ENCODE measurements at places on chromosomes 7 and 10.

GRCh38 chr7:117825132-117825531 lies 48.1 kb downstream of the CTTNBP2 start:
- no peak for DNase-seq

DNA sequence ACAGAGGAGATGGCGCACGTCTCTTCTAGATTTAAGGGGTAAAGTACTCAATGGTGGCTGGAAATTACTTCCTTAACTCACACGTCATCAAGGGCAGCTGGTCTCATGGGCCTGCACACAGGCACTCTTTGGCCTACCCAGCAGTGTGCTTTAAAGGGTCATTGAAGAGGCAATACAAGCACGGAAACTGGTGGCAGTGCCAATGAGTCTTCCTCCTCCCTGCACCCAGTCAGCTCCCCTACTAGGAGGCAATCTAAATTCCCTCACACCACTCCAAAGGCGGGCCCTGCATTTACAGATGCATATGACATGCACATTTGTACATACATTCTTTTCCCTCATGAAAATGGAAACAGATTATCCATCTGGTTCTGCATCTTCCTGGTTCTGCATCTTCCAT lies 47.4 kb downstream of the PPIF start:
- no peak for DNase-seq

- DNase-seq = no peak
These were observed 139.2 kb downstream of the ETV1 start for GRCh38 chr7:13850185-13850752.

- DNase-seq = no peak
These were observed 193.5 kb upstream of the HDAC9 start for GRCh38 chr7:18302097-18302496.

DNA sequence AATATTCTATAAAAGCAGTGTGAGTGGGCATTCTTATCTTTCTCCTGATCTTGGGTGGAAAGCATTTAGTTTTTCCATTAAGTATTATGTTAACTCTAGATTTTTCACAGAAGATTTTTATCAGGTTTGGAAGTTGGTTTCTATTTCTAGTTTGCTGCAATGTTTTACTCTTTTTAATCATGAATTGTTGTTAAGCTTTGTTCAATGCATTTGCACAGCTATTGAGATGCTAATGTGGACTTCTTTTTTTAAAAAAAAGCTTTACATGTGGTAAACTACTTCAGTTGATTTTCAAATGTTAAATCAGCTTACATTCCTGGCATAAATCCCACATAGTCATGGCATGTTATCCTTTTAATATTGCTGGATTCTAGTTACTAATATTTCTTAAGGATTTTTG lies 363.6 kb upstream of the NRP1 start:
- no peak for DNase-seq

GRCh38 chr10:79940431-79940830 lies 8.5 kb downstream of the SFTPD start:
- no peak for DNase-seq

- no peak for DNase-seq
These were observed 159.1 kb downstream of the ARHGAP12 start for GRCh38 chr10:31769564-31769963.

- no peak for DNase-seq
These were observed 55.8 kb downstream of the CNOT4 start for GRCh38 chr7:135454060-135454459.

- DNase-seq = no peak
These were observed 22.2 kb upstream of the PARP12 start for GRCh38 chr7:140084972-140085371.

DNA sequence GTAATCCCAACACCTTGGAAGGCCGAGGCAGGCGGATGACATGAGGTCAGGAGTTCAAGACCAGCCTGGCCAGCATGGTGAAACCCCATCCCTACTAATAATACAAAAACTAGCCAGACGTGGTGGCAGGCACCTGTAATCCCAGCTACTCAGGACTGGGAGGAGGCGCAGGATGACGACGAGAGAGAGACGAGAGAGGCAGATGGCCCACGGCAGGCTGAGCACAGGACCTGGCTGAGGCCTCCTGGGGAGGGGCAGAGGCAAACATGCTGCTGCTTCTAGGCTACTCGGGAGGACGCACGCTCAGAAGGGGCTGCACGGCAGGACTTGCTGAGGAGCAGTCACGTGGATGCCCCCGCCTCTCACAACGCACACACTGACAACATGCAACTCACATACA lies 22.4 kb downstream of the DIP2C start:
- DNase-seq = no peak

DNA sequence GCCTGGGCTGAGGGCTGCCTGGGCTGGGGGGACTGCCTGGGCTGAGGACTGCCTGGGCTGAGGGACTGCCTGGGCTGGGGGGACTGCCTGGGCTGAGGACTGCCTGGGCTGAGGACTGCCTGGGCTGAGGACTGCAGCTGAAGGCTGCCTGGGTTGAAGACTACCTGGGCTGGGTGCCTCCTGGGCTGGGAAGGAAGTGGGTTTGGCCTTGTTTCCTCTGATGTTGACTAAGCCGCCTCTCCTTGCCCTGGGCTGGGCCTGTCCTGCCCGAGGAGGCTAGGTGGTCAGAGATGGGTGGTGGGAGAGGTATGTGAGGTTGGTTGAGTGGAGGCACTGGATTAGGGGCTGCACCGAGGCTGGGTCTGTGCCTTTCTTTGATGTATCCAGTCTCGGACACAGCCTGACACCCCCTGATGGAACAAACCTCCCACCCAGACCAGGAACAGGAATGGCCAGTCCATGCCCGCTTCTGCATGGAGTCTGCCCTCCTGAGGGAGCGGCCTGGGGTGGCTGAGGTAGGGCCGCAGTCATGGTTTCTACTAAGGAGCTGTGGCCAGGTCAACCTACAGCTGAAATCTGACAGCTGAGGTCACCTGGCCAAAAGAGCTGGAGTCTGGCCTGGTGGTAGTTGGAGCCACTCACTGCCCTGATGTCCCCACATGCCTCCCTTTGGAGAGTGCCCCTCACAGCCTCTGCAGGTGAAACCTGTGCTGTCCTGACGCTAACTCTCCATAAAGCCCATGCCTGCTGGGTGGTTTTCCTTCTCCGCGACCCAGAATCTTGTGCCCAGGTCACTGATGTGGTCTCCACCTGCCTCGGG lies 22.3 kb downstream of the SCART1 start:
- DNase-seq = no peak

DNA sequence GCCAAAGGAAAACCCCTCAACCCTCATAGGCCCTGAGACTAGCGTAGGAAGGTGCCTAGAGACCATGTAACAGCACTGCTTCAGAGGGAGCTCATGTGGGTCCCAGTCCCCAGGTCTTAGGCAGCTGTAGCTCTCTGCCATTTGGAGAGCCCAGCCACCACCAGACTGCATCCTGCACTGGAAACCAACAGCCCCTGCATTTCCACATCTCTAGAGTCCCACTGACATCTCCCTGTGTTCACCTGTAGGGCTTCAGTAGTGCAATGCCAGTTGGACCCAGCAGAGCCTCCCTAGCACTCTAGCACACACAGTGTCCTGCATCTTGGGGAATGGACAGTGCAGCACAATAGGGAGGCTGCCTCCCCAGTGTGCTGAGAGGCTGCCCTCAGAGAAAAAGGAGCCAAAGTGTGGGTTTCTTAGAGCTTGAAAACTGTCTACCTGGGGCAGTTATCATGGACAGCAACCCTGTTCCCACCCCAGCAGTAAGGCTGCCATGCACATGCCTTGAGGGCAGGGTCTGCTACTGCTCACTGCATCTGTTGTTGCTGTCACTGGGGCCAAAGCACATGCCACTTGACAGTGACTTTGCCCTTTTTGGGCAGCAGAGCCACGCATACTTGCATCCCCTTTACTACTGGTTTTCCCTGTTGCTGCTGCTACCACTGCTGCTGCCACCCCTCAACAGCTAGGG lies 46.7 kb upstream of the ANTXRL start:
- DNase-seq = no peak

DNA sequence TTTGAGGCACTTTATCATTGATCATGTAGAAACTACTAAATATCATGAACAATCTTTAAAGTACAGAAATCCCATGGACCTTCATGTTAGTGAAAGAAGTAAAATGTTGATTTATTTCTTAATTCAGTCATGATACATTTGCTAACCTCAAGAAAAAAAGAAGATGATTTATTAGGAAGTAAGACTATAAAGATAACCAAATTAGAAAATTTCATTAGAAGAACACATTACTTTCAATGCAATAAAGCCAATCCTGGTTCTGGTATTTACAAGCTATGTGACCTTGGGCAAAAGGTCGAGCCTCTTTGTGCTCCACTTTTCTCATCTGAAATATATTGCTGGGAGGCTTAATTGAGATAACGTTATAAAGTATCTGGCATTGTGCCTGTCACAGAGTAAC lies 365.0 kb downstream of the KIF20B start:
- no peak for DNase-seq

GRCh38 chr10:118927321-118927720 lies 102.2 kb upstream of the NANOS1 start:
- DNase-seq = no peak

DNA sequence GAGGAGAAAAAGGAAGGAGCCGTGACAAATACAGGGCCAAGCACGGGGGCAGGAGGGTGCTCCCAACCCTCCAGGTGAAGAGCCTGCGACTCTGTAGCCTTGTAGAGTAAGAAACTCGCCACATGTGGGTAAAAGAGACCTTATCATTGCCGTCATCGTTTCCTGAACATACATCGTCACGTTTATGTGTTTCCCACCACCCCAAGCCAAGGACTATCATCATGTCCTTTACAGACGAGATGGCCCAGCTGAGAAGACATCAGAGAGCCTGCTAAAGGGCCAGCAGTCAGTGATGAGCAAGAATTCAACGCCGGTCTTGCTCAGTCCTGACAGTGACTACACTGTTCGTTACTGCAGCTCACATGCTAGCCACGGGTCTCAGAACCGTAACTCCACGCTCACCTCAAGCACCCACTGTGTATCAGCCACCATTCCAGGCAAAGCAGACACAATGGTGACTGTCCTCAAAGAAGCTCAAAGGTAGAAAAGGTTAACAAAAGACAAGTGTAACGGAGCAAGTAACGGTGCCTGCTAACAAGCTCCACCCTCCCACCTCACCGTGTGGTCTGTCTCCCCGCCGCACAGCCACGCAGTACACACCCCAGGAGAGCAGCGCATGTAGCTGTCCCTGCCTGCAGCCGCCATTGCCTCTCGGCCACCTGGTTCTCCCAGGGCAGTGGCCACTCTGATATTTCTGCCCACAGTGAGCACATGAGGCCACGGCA lies 147.8 kb downstream of the MAD1L1 start:
- no peak for DNase-seq
